ENCODE measurements at places on chromosomes 5 and 9. TPM values are rescaled to one million over a fixed set of nuclear protein-coding genes. Genes with fewer than 3 reads are reported as not detected.

The GRIA1 gene
- 0.18 TPM for polyA plus RNA-seq

The LCN6 gene
- 48.0 TPM for polyA plus RNA-seq

The LHX3 gene
- 0.02 TPM for polyA plus RNA-seq

The ADRB2 gene
- polyA plus RNA-seq: 2.4 TPM

The EIF4E1B gene
- not detected for polyA plus RNA-seq

The FST gene
- polyA plus RNA-seq: 0.79 TPM

The HRCT1 gene
- polyA plus RNA-seq: 9.4 TPM

The SPIN1 gene
- polyA plus RNA-seq: 38.5 TPM

The LCP2 gene
- 2.1 TPM for polyA plus RNA-seq

The AFAP1L1 gene
- polyA plus RNA-seq: 4.1 TPM

The IL4 gene
- not detected for polyA plus RNA-seq

The GABRA1 gene
- polyA plus RNA-seq: 0.09 TPM

The INSL4 gene
- not detected for polyA plus RNA-seq

The HAPLN1 gene
- polyA plus RNA-seq: not detected

The FXN gene
- polyA plus RNA-seq: 8.3 TPM

The TTC23L gene
- polyA plus RNA-seq: 0.07 TPM

The GRXCR2 gene
- polyA plus RNA-seq: not detected

The ITK gene
- 1.4 TPM for polyA plus RNA-seq

The NDUFS6 gene
- 27.8 TPM for polyA plus RNA-seq

The FOXI1 gene
- 0.24 TPM for polyA plus RNA-seq

The WDR38 gene
- polyA plus RNA-seq: not detected

The C5orf58 gene
- polyA plus RNA-seq: not detected

The PIP5K1B gene
- polyA plus RNA-seq: 4.3 TPM

The PPP3R2 gene
- not detected for polyA plus RNA-seq

The TTLL11 gene
- polyA plus RNA-seq: 4.4 TPM

The S100Z gene
- 0.16 TPM for polyA plus RNA-seq

The FIBCD1 gene
- polyA plus RNA-seq: 0.18 TPM

The HK3 gene
- 21.6 TPM for polyA plus RNA-seq

The LAMC3 gene
- 0.45 TPM for polyA plus RNA-seq

The ABO gene
- polyA plus RNA-seq: 1.7 TPM
